ENCODE measurements at places on chromosomes 16 and 17. TPM values are rescaled to one million over a fixed set of nuclear protein-coding genes. Genes with fewer than 3 reads are reported as not detected.

GRCh38 chr17:1865252-1866037, 35.6 kb downstream of the RPA1 start:
- peak; percentile 26 for DNase-seq

GRCh38 chr17:47317119-47317518, 6.6 kb upstream of the EFCAB13 start:
- no peak for DNase-seq

GRCh38 chr17:39556423-39556822, 51.3 kb downstream of the NEUROD2 start:
- no peak for DNase-seq

DNA sequence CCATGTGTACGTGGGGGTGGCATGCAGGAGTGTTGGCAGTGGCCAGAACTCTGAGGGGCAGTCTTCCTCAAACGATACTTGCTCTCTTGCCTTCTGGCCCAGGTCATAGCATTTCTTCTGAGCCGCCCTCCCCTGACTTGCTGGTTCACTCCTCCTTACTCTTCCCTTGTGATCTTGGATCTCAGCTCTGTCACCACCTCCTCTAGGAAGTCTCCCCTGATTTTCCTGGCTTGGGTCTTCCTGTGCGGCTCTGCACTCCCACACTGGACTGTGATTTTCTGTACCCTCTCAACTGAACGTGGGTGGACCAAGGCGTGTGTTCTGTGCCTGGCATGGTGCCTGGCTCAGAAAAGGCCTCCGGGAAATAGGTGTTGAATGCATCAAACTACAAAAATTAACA, 2.9 kb downstream of the EPN3 start:
- no peak for DNase-seq

DNA sequence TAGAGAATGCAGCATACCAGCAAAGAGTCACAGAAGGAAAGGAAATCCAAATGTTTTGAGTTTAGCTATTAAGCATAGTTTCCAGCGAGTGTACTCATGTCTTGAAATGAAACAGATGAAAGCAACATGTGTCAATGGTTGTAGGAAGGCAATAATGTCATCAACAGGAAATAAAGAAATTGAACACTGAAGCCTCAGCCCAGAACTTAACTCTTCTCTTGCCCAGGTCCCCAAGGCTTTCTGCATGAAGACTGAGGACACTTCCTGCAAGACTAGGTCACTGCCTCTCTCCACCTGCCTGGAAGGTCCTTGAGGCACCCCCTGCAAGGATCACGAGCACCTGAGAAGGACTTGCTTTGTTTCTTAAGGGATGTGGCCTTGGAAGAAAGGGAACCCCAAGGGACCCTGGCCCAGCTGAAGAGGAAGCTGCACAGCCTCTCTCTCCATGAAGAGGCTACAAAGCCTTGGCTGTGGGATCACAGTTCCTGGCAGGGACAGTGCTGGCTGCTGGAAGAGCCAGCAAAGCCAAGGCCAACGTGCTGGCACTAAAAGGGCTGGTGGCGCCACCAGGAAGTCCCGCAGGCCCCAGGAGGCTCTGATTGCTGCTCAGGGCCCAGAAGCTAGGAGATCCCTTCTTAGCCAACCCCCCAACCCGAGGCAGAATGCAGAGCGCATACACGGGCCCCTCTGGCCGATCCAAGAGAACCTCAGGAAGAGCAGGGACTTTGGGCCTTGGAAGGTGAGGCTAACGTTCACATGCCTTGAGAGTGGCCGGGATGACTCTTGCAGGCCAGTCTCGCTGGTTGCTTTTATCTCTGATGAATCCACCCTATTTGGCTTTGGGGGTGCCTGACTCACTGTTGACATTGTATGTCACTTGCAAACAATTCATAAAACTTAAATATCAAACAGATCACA, 23.4 kb upstream of the AXIN2 start:
- no peak for DNase-seq

GRCh38 chr17:77420804-77421629, 280.2 kb downstream of the SEC14L1 start:
- DNase-seq = peak; percentile 51

DNA sequence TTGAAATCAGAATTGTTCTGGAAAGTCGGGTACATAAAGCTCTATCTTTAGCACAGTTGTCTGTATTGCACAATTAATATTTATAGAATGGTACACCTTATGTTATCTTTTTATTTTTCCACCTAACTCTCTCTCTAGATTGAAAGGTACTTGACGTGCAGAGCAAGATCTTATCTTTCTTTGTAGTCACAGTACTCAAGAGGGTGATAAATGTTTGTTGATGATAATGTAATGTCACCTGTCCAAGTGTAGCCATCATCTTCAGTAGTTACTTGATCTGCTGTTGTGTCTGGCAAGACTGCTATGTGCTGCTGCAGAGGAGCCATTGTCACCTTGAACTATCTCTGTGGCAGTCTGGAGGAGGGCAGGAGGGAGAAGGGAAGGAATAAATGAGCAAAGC, 5.3 kb downstream of the HMOX2 start:
- no peak for DNase-seq

DNA sequence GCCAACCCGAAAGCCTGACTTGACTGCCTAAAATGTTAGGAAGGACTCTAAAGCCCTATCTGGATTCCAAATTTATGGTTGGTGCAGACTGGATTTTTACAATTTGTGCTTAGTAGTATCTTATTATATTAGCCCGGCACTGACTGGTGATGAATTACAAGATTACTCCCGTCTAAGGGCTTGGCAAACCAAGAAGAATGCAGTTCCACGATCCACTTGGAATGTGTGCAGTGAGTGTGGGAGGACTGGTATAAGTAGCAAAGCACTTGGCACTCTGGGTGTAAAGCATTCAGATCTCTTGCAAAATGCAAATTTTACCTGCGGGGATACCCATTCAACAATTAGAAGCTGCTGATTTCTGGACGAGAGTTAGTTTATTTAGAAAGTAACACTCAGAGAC, 539.4 kb downstream of the MAF start:
- no peak for DNase-seq

NMT1 gene
- polyA plus RNA-seq = 70.8 TPM

NIP7 gene
- polyA plus RNA-seq = 24.8 TPM

CTF1 gene
- 0.14 TPM for polyA plus RNA-seq

Data from naive thymus-derived CD8-positive, alpha-beta T cell (primary cell).